ENCODE measurements at places on chromosomes 2 and 18.

DNA sequence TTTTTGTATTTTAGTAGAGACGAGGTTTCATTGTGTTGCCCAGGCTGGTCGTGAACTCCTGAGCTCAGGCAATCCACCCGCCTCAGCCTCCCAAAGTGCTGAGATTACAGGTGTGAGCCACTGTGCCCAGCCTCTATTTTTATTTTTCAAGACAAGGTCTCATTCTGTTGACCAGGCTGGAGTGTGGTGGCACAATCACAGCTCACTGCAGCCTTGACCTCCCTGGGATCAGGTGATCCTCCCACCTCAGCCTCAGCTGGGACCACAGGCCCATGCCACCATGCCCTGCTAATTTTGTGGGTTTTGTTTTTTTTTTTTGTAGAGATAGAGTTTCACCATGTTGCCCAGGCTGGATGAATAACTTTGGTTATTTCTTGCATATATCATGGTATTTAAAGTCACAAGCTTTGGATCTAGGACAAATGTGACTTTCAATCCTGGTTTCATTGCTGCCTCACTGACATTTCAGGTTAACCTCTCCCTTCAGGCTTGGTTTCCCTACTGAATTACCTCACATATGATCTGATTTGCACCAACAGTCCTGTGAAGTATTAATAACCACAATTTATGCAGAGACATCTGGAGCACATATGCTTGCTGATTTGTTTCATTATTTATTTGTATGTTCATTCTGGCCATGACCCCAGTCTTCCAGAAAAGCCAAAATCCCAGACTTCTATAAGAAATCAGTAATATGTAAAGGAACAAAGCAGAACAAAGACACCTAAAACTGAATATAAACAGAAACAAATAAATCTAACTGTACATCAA, 17.5 kb upstream of the RAB31 start:
- no peak for DNase-seq

GRCh38 chr18:25033747-25034471, 318.1 kb downstream of the ZNF521 start:
- DNase-seq = no peak

GRCh38 chr2:70552501-70553333, 909 bp downstream of the TGFA start:
- no peak for DNase-seq

DNA sequence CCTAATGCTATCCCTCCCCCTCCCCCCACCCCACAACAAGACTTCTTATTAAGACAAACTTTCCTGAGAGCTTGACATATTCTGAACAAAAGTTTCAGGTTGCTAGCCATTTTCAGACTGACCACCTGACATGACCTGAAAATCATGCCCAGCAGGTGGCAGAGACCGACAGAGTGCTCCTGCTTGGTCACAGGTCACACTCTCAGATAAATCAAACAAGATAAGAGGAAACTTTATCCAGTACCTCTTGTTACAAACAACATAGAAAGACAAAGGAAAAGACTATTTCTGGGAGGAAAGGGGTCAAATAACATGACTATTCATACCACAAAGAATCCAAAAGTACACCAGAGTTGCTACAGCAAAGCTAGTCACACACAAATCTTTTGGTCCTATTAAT, 107.4 kb downstream of the TMEM200C start:
- no peak for DNase-seq

- no peak for DNase-seq
These were observed 55.9 kb upstream of the RTN4 start for GRCh38 chr2:55106148-55106547.

GRCh38 chr2:105315314-105315713, 14.2 kb downstream of the TGFBRAP1 start:
- no peak for DNase-seq

- DNase-seq = no peak
These were observed 3.7 kb downstream of the TNFRSF11A start for GRCh38 chr18:62328586-62329525.

- no peak for DNase-seq
These were observed 165.3 kb downstream of the NRXN1 start for GRCh38 chr2:50866626-50867025.

DNA sequence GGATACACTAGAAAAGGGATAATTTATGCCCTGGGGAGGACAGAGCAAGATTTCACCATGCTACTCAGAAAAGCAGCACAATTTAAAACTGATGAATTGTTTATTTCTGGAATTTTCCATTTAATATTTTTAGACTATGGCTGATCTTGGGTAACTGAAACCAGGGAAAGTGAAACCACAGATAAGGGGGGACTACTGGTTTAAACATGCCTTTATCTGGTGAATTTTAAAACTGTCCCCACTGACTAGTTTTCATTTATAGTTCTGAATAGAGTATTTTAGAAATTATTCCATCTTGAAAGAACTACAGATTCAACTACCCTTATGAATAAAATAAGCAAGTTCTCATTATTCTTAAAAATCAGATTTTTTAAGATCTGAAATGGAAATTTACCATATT, 15.0 kb downstream of the NFU1 start:
- DNase-seq = no peak

- no peak for DNase-seq
These were observed 70.4 kb upstream of the DTNA start for GRCh38 chr18:34639687-34640086.

DNA sequence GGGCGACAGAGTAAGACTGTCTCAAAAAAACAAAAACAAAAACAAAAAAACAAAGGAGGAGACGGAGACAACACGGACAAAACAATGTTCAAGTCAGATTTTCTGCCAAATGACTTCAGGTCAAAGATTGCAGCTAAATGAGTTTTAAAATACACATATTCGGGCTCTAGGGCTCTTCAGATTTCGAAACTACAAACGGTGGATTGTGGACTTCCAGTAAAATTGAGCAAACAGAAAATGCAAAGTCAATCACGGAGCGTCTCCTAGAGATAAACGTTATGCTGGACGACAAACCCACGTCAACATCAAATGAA, 558 bp downstream of the MRPS5 start:
- DNase-seq = no peak

DNA sequence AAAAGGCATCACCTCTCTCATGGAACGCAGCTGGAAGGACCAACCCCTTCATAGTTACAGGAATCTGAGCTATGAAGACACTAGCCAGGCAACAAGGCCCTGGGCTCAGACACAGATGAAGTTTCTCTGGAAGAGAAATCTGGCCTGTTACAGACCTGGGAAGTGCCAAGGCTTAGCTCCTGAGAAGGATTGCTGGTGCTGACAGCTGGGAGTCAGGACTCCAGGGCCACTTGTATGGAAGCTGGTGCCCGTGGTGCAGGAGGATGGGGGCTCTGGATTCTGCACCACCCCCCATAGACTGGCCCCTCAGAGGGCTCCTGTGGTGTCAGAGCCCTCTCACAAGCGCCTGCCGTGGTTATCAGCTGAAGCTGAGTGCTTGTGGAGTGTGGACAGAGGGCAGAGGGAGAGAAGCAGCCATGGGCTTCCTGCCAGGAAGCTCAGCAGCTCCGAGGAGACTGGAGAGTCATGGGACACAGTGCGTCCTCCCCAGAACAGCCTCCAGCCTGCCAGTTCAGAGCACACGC, 87.3 kb upstream of the LCLAT1 start:
- DNase-seq = no peak

DNA sequence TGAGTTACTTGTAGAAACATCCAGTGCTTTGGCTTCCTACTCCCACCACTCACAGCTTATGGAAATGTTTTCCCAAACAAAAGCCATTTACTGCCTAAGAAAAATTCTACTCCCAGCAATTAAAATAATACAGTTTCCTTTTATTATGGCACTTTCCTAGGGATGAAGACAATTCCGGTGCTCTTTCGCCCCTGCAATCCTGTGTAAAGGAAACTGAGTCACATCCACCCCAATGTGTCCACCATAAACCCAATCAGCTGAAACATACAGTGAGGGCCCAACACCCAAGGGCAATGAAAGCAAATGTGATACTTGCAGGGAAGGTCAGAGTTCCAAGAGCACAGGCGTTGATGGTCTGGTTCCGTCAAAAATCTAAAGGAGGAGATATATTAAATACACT, 62.0 kb upstream of the ST3GAL5 start:
- DNase-seq = no peak

DNA sequence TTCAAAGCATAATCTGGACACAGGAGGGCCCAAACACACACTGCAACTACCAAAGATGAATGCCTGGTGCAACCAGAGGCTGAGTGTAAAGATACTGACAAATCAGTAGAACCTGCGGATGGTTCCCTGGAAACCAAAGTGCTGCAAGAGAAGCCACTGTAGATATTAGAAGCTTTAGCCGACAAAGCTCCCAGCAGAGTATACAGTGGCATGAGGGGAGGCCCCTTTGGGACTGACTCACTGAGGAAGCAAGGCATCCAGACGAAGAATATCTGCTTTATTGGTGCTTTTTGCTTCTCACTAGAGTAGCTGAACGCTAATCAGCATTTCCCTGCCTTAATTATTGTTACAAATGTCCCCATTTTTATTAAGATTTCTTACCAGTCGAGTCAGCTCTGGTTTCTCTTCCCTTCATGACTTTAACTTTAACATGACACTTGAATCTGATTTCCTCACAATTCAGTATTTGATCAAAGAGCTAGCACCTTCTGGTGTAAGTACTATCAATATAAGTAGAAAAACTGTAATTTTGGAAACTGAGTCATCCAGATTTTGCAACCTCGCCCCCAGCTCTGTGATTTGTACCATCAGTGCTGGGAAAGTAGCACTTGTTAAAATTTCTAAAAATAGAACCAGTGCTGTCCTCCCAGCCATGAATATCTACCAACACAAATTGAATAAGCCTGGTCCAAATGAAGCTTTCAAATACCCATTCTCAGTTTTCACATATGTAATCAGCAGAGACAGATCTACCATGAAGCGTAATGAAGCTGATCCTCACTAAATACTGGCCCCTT, 34.2 kb downstream of the FIGN start:
- DNase-seq = no peak

- DNase-seq = no peak
These were observed 276.2 kb downstream of the MYCN start for GRCh38 chr2:16216558-16216945.

DNA sequence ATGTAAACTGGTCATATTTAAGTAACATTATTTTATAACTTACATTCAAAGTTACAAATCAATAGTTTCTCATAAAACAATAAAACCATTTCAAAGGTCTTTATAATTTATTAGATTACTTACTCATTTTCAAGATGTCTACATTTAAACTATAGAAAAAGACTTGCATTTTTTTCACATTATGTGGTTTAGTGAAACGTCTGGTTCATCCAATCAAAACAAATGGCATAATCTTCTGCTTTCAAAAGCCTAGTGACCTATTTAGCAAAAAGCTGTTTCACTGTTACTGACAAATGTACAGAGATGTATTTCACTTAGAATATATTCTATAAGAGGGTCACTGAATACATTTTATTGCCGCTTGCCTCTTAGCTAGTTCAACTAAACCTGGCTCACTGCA, 49.3 kb upstream of the MCM6 start:
- no peak for DNase-seq

DNA sequence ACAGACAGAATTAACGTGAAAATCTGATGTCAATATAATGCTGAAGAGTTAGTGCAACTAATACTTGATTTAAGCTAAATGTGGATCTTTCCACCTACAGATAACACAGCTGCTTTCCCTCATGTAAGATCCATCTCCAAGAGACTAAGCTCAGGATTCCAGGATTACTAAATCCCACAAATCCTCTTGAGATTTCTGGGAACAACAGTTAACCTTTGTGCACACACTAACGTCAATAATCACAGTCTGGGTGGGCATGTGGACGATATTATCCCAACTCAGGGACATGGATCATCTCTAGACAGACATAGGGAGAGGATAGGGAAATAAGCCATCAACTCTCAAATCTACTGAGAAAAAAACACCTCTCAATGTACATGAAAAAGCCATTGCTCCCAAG, 432.6 kb downstream of the SATB2 start:
- no peak for DNase-seq

GRCh38 chr18:68299906-68300305, 415.0 kb downstream of the TMX3 start:
- no peak for DNase-seq

GRCh38 chr2:144330951-144331673, 188.8 kb downstream of the ZEB2 start:
- DNase-seq = no peak

DNA sequence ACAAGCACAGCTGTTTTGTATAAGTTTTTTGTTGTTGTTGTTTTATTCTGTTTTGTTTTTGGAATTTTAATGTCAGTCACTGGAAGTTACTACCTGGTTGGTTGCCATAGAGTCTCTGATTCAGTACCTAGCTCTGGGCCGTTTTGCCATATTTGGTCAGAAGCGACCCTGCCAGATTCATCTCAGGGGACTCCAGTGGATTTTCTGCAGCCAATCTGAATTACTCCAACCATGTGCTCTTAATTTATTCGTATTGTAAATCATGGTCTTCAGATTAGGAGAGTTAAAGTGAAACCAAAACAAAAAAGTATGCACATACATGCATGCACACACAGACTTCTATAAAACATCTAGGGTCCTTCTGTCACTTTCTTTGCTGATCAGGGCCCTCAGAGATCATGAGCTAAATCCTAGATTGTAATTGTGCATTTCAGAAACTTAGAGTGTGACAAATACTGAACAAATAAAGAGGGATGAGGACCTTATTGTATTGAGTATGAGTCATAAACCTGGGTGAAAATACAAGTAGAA, 317.4 kb upstream of the UBE2E3 start:
- DNase-seq = no peak

- DNase-seq = no peak
These were observed 100.3 kb upstream of the NEUROD1 start for GRCh38 chr2:181780657-181781056.

- DNase-seq = no peak
These were observed 34.8 kb downstream of the CDH20 start for GRCh38 chr18:61368001-61368400.

DNA sequence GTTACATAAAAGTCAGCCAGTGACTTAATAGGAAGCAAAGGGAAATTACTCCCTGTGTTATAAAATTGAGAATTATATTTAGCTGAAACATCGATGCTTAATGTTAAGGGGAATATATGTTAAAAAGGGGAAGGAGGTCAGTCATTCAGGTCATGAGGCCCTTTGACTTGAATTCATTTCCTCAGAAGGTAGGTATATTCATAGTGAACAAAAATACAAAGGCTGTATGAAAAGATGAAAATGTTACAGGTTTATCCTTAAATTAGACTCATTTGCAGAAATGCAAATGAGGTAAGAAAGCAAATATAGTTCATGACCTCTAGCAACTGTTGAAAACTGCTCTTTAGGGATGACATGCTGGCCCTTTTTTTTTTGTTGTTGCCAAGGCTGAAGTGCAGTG, 20.8 kb downstream of the MSH6 start:
- no peak for DNase-seq

GRCh38 chr2:69100220-69100723, 87.3 kb downstream of the ANTXR1 start:
- DNase-seq = no peak

DNA sequence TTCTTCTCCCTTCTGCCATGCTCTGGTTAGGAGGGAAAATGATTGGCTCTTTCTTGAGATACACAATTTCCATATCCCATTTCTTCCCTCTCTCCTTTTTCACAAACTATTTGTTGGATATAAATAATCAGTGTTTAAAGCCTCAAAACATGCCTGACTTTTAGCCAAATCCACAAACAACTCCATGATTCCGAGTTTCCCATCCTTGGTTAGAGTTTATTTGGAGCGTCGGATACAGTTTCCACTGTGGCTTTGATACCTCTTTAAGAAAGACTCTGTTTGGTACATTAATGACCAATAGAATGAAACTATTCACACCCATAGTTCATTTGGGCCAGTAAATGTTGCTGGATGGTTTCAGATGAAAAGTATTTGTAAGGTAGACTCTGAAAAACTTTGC, 5.9 kb upstream of the FHL2 start:
- no peak for DNase-seq

GRCh38 chr18:78833833-78834232, 145.8 kb upstream of the SALL3 start:
- no peak for DNase-seq

Measured in activated CD8-positive, alpha-beta memory T cell treated with anti-CD3 and anti-CD28 coated beads for 1 hour (primary cell).